Skeletal muscle cell (primary cell): ENCODE measurements at places on chromosomes 12 and 14.

DNA sequence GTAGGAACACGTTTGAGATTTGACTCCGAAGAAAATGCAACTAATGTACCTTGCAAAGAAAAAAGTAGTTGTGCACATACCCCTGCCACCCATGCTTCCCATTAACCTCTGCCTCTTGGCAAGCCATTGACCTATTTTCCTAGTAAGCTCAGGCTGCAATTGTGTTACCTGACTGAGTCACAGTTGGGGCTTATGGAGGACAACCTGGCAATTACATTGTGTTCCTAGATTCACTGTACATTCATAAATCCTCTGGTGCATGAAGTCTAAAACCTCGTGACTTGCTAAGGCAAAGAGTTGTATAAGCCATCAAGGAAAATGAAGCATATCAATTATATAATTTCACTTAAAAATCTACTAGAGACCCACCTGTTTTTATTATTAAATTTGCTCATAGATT is 62.0 kb upstream of the DUSP6 start:
- DNase-seq: no peak

GRCh38 chr14:74611650-74612349 is at the start of gene LTBP2:
TSS of gene LTBP2 (minus strand) at chr14:74612237. CDS start at chr14:74611944, 293 bp downstream.
- no peak for DNase-seq

GRCh38 chr12:113065126-113066007 is 8.8 kb downstream of the DTX1 start:
- DNase-seq: no peak

DNA sequence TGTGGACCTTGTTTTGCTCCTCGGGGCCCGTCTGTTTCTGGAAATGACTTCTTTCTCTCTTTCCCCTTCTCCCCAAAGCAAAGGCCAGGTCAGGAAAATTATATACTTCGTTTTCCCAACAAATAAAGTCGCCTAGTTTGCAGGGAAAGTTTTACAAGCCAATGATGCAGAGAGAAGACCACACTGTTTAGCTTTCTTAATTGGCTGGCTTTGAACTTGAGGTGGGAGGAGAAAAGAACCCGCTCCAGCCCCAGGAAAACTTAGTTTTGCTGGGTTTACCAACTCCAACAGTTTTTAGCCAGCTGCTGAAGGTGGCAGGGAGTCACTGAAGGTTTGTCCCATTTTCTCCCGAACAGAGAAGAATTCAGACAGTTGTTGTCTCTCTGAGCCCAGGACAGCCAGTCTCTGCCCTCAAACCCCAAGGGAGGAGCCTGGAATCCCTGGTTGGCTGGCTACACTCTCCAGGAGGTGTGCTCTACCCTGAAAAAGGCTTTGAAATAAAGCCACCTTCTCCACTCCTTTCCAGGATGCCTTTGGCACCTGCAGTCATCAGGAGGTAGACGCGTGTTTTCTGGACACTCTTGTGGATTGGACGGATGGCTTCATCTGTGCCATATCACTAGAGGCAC is 24.8 kb downstream of the BCL11B start:
- no peak for DNase-seq

DNA sequence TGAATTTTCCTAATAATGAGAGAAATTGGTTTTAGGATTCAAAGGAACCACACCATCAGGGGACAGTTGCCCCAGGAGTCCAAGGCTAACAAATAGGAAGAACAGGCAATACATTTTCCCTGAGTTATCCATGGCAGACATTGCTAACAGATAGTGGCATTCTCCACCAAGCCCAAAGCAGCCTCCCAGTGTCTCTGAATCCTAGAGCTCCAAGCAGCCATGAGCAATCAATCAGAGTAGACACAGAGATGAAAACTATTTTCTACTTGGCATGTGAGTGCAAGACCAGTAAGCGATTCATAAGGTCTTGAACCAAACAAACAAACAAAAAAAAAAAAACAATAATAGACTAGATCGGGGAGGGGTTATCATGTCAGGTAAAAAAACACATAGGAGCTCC is 515.7 kb downstream of the MED13L start:
- DNase-seq: no peak
